Hepatocyte (in vitro differentiated cells): ENCODE measurements at places on chromosomes 5 and 9. TPM values are rescaled to one million over a fixed set of nuclear protein-coding genes. Genes with fewer than 3 reads are reported as not detected.

GRCh38 chr9:126500600-126501382 lies 112.9 kb upstream of the LMX1B start:
- H3K27ac ChIP-seq = no peak overlapping the region
- peaks cover 8% of the 10 kb centered on the region for H3K4me1 ChIP-seq
- H3K27me3 ChIP-seq = peaks cover 12% of the 10 kb centered on the region
- peak; percentile 90 for DNase-seq
- no peak overlapping the region for H3K4me3 ChIP-seq

DNA sequence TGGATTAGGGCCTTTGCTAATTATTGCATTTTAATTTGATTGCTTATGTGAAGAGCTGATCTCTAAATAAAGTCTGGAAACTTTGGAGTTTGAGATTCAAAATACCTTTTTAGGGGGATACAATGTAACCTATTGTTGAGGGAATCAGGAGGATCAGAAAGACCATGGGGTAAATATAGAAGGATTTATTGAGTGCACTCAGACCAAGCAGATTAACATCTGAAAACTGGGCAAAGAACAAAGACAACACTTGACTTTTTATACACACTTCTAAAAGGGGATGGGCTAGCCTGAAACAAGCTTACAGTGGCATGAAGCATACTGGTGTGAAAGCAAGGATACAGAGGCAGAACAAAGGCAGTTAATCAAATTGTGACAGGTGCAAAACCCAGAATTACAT lies 174.3 kb downstream of the MRPS30 start:
- no peak for DNase-seq
- H3K27me3 ChIP-seq = no peaks in the 10 kb centered on the region
- H3K36me3 ChIP-seq = no peaks in the 10 kb centered on the region
- H3K4me1 ChIP-seq = no peaks in the 10 kb centered on the region
- H3K27ac ChIP-seq = no peak overlapping the region

GRCh38 chr5:95962785-95963184 lies 1.1 kb upstream of the ELL2 start:
- H3K27me3 ChIP-seq = no peaks in the 10 kb centered on the region
- H3K4me1 ChIP-seq = no peaks in the 10 kb centered on the region
- DNase-seq = peak; percentile 28
- no peak overlapping the region for H3K4me3 ChIP-seq
- H3K27ac ChIP-seq = peak overlapping the region; percentile 90

DNA sequence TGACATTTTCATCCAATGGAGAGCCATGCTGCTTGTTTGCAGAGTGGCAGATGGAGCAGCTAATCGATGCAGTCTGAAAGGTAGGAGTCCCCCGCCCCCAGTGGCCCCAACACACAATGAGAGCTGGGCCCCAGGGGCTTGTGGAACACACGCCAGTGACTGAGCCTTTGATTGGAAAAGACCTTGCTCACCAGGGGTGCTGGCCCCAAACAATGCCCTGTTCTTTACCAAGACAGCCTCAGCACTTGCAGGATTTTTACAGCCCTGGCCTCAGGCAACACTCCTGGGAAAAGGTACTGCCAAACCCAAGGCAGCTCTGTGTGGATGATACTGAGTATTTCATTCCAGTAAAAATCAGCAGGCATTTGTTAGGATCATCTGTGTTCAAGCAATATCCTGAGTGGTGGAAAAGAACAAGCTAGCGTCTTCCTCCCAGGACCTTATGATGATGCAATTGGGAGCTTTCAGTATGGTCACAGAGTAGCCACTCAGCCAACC lies 276.8 kb upstream of the CLINT1 start:
- no peak overlapping the region for H3K4me3 ChIP-seq
- H3K36me3 ChIP-seq = no peaks in the 10 kb centered on the region
- H3K27ac ChIP-seq = no peak overlapping the region
- no peaks in the 10 kb centered on the region for H3K4me1 ChIP-seq
- peaks cover 4% of the 10 kb centered on the region for H3K27me3 ChIP-seq

DNA sequence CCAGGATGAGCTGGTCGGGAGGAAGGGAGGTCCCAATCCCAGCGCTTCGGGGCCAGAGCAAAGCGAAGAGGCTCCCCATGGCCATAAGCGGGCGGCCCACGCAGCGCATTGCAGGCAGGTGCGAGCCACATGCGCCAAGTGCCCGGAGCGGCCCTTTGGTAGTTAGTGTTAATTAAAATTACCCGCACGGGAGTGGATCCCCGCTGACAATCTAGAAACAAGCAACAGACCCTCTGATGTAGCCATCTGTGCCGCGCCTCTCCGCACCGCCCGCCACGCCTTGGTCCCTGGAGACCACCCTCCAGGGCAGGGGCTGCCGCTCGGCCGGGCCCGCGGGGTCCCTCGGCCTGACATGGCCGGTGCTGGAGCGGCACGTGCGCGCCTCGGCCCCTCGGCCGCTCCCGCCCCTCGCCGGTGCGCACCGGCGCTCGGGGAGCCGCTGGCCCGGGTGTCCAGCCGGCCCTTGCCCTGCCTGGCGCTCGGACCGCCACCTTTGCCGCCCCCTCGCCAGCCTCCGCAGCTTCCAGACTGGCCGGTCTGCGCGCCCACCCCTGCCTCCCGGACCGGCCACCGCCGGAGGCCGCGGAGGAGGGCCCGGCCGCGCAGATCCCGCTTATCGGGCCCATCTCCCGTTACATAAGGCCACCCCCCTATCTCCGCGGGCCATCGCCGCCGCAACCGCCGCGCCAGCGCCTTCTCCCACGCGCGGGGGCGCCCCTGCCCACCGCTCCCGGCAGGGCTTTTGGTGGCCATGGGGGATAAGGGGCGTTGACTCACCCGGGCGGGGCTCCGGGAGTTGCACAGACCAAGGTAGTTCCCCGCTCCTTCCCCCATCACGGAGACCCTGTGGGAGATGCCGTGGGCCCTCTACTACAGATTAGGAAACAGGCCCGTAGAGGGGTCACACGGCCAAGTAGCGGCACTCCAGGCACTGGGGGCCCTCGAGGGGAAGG lies 1.9 kb upstream of the IL13 start:
- no peaks in the 10 kb centered on the region for H3K4me1 ChIP-seq
- H3K36me3 ChIP-seq = no peaks in the 10 kb centered on the region
- DNase-seq = peak; percentile 38
- peak overlapping the region; percentile 20 for H3K4me3 ChIP-seq

GPR21 gene
- total RNA-seq = 0.50 and 2.2 TPM in 2 replicates

ATP6V0E1 gene
- total RNA-seq = 216 and 283 TPM in 2 replicates

NR5A1 gene
- 0.07 and 0.20 TPM in 2 replicates for total RNA-seq
